ENCODE measurements at places on chromosomes 13 and 19.

DNA sequence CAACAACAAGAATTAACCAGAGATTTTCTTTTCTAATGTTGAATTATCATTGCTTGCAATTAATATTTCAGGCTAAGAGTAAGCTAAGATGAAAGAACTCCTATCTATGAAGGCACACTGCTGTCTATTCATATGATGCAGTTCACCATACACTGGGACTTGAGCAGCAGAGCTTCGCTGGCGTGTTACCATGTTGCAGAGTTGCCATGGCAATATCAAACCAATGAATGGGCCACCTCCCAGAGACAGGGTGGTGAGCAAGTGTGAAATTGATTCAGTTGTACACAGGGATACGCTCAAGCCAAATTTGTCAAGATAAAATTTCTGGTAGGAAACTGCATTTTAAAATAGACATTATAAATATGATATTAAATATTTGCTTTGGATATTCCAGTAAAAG, 69.3 kb upstream of the MYO16 start:
- no peak for DNase-seq

- DNase-seq = no peak
Observed at GRCh38 chr13:110546378-110546777, 15.1 kb downstream of the RAB20 start.

DNA sequence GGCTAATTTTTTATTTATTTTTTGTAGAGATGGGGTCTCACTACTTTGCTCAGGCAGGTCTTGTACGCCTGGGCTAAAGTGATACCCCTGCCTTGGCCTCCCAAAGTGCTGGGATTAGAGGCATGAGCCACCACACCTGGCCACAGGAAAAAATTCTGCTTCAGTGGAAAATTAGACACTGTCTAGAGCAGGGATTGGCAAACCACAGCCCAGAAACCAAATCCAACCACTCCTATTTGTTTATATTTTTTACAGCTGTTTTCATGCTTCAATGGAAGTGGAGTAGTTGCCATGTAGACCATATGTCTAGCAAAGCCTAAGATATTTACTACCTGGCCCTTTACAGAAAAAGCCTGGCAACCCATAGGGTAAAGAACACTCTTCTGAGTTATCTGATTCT, 123.7 kb upstream of the MRI1 start:
- DNase-seq = no peak

GRCh38 chr19:16003391-16003790, 54.6 kb downstream of the OR10H4 start:
- no peak for DNase-seq

- no peak for DNase-seq
Observed at GRCh38 chr13:26600343-26600742, 42.9 kb downstream of the WASF3 start.

DNA sequence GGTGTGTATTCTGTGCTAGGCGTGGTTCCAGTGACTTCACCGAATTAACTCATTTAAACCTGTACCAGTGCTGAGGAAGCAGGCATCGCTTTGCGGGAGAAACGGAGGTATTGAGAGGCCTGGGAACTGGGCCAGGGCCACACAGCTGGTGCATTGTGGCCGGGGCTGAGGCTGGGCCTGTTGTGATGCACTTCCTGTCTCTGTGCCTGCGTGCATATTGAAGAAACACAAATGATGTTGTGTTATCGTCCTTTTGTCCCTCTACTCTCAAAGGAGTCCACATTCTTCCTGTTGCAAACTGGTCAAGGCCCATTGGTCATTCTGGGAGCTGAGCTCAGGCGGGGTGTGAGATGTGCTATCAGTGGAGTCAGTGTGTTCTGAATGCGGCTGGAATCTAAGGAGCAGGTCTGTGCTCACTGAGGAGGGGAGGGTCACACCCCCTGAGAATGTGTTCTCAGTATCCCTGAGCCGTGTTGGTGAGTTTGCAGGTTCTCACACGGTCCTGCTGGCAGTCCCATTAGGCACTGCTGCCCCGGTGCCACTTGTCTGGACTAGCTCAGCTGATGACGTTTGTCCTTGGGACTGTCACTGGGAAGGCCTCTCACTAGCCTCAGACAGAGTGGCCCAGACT, 62.1 kb downstream of the ARHGEF7 start:
- DNase-seq = no peak

DNA sequence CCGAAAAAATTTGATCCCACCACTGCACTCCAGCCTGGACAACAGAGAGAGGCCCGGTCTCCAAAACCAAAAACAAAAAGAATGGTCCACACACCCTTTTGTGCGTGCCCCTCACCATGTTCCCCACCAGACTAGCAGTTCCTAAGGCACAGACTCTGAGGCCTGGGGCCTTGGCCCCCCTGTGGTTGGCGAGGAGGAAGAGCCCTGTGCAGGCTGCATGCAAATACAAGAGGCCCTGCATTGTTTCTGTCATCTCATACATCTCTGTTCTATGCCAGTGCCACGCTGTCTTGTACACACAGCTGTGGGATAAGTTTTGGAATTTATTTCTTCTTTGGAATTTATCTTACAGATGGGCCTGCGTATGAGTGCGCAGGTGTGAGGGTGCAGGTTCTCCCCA, 4.7 kb upstream of the YJEFN3 start:
- no peak for DNase-seq

DNA sequence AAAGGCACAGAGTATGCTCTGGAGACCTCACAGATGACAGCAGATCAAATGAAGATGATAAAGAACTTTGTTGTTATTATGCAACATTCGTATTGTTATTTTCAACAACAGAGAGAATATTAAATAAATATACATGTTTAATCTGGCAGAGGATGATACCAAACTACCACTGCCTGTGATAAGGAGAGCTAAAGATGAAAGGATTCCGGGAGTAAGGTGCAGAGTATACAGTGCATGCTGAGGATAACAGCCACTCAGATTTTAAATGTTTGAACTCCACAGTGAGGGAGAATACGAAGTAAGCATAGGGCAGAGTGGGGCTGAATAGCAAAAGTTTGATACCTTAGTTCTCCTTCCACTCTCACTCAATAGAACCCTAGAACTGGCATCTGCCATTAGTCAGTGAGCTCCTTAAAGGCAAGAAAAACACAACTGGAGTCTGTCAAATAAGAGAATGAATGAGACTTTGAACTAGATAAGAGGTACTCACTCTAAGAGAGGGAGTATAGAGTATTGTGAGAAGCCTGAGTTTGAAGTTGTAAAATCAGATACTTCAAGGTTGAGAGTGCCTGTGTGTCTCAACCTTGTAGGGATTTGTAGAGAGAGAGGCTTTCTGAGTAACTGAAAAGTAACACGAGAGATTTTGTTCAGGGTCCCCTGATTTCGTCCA, 78.5 kb downstream of the STARD13 start:
- no peak for DNase-seq

- DNase-seq = no peak
Observed at GRCh38 chr19:48659768-48660167, 13.0 kb downstream of the NTN5 start.

- DNase-seq = no peak
Observed at GRCh38 chr19:9935506-9936325, 599 bp downstream of the OLFM2 start.

DNA sequence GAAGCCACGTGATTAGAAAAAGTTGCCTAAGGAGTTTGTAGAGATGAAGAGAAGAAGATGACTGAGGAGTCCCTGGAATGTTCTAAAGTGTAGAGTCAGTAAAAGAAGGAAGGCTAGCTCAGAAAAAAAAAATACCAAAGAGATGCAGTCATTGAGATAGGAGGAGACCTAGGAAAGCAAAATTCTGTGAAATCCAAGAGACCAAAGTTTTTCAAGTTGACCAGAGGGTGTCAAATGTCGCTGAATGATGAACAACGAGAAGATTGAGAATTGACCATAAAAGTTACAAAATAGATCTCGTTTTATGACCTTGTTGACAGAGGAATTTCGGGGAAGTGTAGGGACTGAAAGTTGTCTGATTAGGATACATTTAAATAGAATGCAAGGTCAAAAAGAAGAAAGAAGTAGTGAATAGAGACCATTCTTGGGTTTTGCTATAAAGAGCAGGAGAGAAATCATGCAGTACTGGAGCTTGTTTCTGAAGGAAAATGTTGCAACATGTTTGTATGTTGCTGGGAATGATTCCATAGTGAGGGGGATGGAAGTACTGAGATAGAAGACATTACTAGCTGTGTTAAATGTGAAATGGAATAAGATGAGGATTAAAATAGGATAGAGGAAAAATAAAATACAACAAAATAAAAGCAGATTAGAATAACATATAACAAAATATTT, 30.2 kb upstream of the HTR2A start:
- no peak for DNase-seq

- no peak for DNase-seq
Observed at GRCh38 chr19:36635342-36635741, 30.2 kb downstream of the ZNF382 start.

DNA sequence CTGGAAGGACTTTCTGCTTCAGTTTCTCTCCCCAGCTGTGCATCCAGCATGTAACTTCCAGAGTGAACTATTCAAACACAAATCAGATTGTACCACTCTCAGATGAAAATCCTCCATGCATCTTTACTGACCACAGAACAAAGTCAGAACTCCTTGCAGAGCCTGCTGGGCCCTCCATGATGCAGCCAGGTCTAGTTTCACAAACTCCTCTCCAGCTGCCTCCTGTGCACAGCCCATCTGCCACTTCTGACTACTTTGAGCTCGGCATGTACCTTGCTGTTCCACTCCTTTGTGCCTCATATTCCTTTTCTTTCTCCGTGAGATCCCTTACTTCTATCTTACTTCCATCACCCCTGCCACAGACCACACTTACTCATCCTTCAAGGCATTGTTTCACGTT, 31.4 kb downstream of the NALCN start:
- DNase-seq = no peak

- no peak for DNase-seq
Observed at GRCh38 chr13:54945973-54946372, 1917.4 kb downstream of the OLFM4 start.

GRCh38 chr19:11196406-11197287, 698 bp downstream of the KANK2 start:
- DNase-seq = no peak

DNA sequence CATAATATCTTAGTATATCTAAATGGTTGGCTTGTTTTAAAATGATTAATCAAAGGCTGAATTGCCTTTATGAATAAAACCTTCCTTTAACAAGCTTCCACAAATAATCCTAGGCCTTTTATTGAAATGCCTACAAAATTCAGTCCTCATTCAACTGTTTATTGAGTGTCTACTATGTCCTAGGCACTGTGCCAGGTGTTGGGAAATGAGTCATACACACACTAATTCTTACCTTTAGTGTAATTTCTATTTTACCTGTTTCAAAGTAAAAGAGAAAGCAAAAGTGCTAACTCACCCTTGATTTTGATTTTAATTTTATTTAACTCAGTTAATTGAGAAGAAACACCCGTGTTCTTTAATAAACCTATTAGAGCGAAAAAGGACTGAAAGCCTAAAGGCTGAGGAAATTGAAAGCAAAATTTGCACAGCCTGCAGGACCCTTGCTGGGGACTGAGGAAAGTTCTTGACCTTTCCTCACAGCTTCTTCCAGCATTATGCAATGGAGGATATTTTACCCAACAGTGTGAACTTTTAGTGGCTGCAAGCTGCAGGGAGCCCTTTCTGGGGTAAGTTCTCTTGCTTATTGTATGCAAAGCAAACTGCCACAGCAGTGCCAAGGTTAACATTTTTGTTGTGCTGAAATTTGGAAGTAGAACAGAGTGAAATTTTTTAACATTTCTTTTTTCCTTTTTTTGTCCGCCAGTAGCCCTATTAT, 83.1 kb downstream of the B3GLCT start:
- DNase-seq = no peak

GRCh38 chr19:17063428-17063827, 11.8 kb downstream of the HAUS8 start:
- DNase-seq = no peak

DNA sequence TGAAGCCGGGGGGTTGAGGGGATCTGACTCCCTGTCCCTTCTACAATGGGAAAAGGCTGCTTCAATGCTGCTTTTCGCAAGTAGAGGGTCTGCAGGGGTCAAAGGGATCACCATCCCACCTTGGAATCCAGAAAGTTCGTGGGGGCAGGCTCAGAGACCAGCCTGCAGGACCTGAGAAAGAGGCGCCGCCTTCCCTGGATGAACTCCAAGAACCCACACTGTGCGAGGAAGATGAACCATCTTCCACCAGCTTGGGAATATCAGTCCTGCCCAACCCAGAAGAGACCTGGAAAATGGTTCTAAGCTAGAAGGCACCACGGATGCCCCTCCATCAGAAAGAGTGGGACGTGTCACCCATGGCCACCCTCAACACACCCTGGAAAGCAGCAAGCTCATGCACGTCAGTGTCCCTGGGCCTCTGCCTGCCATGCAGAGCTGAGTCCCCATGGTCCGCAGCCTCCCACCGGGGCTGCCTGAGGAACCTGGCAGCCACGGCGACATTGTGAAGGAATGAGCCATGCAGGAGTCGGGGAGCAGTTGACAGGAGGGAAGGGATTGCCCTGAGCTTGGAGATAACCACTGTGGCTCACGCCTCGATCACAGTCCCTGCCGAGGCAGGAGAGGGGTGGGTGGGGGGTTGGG, 14.6 kb downstream of the RAB3D start:
- DNase-seq = no peak

DNA sequence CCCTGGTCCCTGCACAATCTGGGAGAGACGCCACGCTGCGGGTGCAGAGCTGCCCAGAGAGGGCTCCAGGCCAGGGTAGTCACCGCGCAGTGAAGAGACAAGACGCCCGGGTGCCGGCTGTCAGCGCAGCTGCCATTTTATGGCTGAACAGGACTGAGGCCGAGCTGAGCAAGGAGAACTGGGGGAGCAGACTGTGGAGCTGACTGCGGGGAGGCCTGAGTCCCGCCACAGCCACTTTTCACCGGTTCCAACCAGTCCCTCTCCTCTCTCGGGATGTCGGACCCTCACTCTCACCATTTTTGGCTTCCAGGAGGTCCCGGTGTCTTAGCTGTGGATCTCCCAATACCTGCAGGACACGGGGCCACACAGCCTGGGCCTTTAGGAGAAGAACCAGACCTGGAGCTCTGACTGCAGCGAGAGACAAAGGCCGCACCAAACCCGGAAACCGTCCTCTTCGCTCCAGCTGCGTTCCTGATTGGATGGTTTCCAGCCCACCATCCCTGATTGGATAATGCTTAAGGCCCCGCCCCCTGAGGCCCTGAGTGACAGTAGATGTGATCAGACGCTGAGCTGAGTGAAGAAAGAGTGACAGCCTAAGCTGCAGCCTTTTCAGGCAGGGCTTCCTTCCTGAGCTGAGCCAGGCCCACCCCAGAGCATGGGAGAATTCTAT, at the start of gene ZNF626:
Gene ZNF626 (minus strand): TSS at position 422 of the 670 bp plus-strand sequence. CDS start 125 bp downstream, at position 297.
- DNase-seq = peak; percentile 82

- DNase-seq = no peak
Observed at GRCh38 chr13:111659219-111659775, 338.9 kb downstream of the TEX29 start.

DNA sequence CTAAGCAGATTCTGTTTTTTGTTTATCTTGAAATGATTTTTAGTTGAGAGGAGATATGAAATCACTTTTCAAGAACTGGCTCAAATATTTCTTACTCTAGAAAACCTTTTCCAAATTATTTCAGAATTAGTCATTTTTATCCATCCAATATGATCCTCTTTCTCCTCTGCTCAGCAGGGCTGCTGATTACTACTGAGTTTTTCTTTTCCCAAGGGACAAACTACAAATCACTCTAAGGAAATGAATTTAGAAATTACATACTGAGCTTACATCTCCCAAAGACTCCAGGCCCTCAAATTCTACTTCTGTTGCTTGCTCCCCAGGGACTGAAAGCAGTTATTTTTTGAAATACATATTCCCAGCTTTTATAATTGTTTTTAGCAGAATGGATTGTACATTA, 87.4 kb upstream of the UFM1 start:
- no peak for DNase-seq

Data from esophagus squamous epithelium (tissue), 5 donors.